ENCODE measurements at places on chromosomes 13 and 19.
A peak's percentile ranks its signal among the peaks of the same experiment; 100 is the strongest.

DNA sequence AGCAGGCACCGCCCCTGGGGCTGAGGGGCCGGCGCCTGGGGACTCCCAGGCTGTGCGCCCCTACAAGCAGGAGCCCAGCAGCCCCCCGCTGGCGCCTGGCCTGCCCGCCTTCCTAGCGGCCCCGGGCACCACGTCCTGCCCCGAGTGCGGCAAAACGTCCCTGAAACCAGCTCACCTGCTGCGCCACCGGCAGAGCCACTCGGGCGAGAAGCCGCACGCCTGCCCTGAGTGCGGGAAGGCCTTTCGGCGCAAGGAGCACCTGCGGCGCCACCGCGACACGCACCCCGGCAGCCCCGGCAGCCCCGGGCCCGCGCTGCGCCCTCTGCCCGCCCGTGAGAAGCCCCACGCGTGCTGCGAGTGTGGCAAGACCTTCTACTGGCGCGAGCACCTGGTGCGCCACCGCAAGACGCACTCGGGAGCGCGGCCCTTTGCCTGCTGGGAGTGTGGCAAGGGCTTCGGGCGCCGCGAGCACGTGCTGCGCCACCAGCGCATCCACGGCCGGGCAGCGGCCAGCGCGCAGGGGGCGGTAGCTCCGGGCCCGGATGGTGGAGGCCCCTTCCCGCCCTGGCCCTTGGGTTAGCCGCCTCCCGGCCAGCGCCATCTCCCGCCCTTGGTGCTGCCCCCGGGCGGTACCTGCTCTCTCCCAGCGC, 16.1 kb upstream of the GALP start:
- ATAC-seq: no peak

DNA sequence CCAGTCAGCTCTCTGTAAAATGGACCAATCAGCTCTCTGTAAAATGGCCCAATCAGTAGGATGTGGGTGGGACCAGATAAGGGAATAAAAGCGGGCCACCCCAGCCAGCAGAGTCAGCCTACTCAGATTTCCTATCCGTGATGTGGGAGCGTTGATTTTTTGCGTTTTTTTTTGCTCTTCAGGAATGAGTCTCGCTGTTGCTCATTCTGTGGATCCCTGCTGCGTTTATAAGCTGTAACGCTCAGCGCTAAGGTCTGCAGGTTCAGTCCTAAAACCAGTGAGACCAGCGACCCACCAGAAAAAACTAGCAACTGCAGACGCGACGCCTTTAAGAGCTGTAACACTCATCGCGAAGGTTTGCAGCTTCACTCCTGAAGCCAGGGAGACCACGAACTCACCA, 435.7 kb downstream of the SLITRK6 start:
- no peak for ATAC-seq

DNA sequence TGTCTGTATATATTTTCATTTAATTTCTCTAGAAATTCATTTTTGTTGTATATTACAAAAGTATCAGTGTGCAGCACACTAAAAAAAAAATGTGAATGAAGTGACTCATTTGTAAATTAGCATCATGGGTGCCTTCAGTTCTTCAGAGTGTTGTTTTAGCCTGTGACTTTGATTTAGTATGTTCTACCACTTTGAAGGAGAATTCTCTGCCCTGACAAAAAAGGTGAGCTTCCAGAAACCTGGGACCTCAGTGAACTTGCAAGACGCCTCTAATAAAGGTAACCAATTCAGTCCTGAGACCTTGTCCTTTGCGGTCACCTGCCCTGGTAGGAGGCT, 2.4 kb downstream of the METTL21C start:
- no peak for ATAC-seq

DNA sequence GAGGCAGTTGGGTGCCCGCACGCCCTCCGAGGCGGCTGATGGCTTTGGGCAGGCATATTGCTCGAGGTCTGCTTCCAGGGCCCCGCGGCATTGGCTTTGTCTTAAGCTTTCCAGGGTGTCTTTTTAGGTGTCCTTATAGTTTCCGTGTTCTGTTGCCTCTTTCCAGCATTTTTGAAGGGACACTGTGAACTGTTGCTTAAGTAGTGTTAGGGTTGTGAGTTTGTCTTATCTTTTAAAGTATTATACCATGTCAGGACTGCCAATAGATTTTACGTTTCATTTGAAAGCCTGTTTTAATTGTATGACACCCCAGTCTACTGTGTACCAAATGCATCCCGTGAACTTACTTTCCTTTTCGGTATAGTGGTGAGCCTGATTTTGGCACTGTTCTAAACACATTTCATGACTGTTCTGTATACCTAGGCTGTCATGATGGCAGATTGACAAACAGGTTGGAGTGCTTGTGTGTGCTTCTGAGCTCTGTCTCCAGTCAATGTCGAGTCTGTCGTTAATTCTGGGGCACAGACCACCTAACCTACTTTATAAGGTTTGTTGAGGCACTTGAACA, 656 bp downstream of the PCCA start:
- peak; percentile 68 for ATAC-seq

- no peak for ATAC-seq
Observed at GRCh38 chr19:44841231-44841630, 4.9 kb upstream of the NECTIN2 start.

- ATAC-seq: no peak
Observed at GRCh38 chr13:79917628-79918027, 423.3 kb downstream of the SPRY2 start.

DNA sequence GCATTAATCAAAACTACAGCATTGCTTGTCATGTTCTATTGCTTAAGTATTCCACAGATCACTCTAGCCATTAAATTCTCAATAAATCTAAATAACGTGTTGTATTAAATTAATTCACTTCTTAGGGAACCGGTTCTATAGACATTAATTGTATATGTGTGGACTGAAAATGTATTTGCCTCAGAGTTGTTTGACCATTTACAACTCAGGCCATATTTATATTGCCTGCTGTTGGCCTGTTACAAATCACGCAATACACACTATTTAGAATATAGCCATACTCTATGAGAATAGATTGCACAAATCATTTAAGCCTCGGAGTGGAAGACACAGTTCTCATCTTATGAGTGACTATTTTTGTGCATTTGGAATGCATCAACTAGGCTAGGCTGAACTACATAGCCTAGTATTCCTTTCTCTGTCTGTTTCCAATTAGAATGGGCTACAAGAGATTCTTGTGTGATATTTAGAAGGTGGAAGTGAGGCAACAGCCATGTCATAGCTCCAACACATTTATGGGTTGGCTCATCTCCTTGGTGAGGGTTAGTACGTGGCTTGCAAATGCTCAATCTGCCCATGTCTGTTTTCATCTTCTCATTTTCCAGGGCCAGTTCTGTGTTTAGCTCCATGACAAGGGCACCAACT, 1116.1 kb downstream of the PCDH9 start:
- ATAC-seq: peak; percentile 80

DNA sequence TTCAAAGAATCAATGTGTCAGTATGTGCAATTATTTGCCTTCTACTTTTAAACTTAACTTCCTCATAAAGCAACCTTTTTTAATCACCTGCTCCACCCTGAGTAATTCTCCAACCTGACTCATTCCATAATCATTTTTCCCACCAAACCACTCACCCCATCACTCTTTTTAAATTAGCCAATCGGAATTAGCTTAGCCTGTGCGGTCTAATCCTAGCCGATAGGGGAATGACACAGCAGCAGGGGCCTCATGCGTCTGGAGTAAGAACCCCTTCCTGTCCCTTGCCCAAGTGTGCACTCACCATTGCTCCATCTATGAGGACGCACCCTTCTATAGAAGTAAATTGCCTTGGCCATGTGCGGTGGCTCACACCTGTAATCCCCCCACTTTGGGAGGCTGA, 27.4 kb upstream of the ZNF83 start:
- no peak for ATAC-seq

- no peak for ATAC-seq
Observed at GRCh38 chr13:73479856-73480255, 421.1 kb downstream of the KLF5 start.

- no peak for ATAC-seq
Observed at GRCh38 chr19:11169896-11170678, 14.5 kb upstream of the SPC24 start.

GRCh38 chr13:70051531-70051930, 56.1 kb upstream of the ATXN8OS start:
- ATAC-seq: no peak

- no peak for ATAC-seq
Observed at GRCh38 chr19:50998686-50999085, 2.7 kb downstream of the KLK8 start.

GRCh38 chr19:30529876-30530275, 157.7 kb downstream of the ZNF536 start:
- no peak for ATAC-seq

- ATAC-seq: no peak
Observed at GRCh38 chr13:32390048-32390447, 37.9 kb downstream of the N4BP2L1 start.

DNA sequence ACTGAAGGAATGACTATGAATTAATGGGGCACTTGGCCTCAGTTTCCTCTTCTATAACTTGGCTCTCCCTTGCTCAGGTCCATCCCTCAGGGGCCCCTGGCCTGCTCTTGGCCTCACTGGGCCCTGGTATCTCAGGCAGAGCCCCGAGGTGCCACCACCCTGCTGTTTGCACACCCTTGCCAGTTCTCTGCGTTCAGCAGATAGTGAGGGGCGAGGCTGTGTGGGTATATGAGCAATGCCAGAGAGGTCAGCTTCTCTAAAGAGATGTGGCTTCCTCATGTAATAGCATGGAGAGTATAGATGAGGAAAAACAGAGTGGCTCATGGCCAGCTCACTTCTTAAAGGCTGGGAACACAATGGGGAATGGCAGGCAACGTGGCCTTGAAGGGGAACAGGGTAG, 76.1 kb downstream of the CYSLTR2 start:
- no peak for ATAC-seq

DNA sequence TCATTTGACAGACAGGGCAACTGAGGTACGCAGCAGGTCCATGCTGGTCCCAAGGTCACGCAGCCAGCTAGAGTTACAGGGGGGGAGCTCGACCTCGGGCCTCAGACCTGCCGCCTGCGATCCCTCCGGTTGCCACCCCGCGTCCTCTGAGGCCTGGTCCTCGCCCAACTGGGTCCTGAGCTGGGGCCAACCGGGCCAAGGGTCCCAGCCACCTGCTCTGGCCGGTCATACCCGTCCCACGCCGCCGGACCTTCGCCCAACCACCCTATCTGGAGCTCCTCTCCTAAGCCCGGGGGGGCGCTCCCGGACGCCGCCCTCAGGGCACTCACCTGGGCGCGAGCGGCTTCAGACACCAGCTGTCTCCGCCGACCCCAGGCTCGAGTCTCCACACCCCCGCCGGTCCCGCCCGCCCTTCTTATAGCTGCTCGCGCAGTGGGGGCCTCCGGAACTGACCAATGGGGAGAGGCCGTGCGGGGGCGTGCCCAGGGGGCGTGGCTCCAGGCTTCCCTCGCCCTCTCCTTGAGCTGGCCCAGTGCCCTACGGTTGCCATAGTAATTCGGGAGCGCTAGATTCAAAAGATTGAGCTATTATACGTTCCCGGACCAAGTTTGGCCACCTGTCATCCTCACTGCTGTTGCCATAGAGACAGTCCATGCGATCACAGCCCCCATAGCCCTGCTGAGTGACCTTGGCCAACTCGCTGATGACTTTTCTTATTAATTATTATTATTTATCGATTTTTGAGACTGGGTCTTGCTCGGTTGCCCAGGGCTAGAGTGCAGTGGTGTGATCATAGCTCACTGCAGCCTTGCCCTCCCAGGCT, at the start of gene PLIN5:
TSS of gene PLIN5 (minus strand) at position 389 of the 823 bp plus-strand sequence. CDS start 1,150 bp downstream, outside the sequence.
- ATAC-seq: peak; percentile 82

DNA sequence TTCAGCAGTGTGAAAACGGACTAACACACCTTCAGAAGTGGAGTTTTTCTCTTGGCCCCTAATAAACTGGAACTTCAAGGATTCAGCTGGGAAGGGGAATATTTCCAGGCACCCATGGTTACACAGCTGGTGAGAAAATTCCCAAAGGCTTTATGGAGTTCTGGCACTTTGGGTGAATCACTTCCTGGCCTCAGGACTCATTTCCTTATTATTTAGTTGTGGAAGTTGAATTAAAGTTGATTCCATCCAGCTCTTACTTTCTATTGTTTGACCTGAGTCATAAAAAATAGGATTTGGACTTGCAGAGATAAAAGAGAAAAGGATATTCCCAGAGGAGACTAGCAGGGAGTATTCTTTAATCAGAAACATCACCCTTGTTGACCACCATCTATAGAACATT, 882.1 kb downstream of the UQCRFS1 start:
- ATAC-seq: no peak

DNA sequence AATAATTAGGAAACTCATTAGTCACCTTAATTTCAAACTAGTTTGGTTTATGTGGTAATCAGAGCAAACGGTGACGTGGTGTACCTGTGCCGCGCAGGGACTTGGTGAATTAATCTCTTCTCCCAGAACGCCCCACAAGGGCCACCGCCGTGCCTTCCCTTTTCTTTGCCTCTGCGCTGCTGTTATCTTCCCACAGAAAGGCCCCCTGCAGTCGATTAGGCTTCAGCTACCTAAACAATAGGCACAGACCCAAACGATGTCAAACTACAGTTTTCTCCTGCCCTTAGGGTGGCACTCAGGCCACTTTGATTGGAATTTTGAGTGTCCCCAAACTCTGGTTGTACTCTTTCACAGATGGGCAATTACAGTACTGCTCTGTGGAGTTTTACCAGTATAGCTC, 115.5 kb downstream of the GGACT start:
- no peak for ATAC-seq

DNA sequence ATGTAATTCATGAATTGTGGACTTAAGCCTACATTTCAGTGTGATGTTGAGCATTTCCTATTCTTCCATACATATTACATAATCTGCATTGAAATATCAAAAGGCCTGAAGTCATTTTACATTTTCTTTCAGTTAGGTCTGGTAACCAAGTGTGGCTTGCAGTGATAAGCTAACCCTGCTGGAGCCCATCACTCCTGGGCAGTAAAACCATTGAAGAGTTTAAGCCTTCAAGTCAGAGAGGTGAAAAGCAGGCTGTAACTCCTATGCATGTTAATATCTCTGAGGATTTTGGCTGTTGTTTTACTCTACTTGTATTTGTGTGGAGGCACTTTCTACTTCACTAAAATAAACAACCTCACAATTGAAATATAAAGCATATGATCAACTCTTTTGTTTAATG, 248.8 kb downstream of the SLITRK5 start:
- ATAC-seq: no peak

- ATAC-seq: no peak
Observed at GRCh38 chr19:1502433-1503088, 10.3 kb downstream of the ADAMTSL5 start.

GRCh38 chr19:42474743-42475142, 32.0 kb upstream of the CXCL17 start:
- ATAC-seq: no peak

DNA sequence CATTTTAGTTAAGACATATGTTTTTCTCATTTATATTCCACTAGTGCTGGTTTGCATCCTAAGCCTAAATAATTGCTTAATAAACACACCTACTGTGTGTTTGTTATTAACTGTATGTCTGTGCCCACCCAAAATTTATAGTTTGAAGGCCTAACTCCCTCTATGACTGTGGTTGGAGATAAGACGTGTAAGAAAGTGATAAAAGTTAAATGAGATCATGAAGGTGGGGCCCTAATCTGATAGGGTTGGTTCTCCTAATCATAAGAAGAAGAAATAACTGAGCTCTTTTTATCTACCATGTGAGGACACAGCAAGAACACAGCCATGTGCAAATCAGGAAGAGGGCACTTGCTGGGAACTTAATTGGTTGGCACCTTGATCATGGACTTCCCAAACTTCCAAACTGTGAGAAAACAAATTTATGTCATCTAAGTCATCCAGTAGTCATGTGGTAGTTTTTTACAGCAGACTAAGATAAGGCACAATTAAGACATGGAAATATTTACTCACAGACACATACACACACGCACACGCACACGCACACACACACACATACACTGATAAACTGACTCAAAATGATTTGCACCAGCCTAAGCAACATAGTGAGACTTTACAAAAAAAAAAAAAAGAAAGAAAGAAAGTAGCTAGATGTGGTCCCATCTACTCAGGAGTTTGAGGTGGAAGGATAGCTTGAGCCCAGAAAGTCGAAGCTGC, 662.1 kb downstream of the PCDH9 start:
- ATAC-seq: no peak

Measured in SK-N-SH treated with all-trans-retinoic acid at 6 μM for 48 hours (cell line).